ENCODE measurements at places on chromosomes 2 and 18.

- no peak for DNase-seq
Observed at GRCh38 chr2:189440644-189440946, 679 bp upstream of the WDR75 start.

DNA sequence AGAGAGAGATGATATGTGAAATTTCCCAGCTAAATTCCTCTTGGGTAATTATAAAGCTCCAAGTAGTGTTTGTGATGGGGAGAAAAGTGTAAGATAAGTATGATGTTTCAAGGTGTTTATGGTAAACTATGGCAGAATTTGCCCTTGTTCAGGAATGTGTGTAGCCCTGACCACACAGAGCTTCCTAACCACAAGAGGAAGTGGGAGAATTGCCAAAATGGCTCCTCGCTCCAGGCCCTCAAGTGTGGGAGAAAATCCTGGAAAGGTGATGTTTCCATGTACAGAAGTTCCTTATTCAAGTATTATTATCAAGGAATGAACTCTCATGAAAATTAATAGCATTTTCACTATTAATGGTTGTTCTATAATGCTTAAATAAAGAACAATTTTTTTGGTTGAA is 878.3 kb downstream of the TDRD15 start:
- no peak for DNase-seq

GRCh38 chr2:108414256-108414876 is 34.6 kb upstream of the GCC2 start:
- DNase-seq, result no peak

GRCh38 chr2:138922973-138923563 is 142.9 kb upstream of the NXPH2 start:
- no peak for DNase-seq

GRCh38 chr2:85110991-85111560 is 22.1 kb upstream of the TCF7L1 start:
- no peak for DNase-seq

DNA sequence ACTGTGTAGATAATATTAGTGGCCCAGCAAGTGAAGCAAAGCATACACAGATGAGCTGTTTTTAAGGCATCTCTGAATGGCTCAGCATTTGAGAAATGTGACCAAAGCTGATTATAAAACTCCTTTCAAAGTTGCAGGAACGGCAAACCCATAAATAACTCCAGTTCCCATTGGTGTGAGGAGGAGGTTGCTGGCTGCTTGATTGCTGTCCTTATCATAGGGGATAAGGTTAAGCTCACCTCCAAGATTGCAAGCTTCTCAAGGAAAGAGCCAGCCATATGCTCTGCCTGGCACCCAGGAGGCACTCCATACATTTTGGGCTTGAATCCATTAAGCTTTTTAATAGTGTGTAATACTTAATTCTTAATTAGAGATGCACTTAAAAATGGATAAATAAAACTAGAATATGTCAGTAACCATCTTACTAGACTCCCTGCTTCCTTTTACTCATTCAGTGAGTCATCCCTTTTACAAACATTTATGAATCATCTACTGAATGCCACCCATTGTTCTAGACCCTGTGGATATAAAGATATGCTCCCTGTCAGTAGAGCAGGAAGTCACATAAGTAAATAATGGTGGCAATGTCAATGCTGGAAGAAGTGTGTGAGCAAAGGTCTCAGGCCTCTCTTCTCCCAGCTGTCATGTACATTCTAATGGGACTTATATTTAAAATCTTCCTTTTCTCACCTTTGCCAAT is 99.3 kb downstream of the SPATS2L start:
- no peak for DNase-seq
